HAP-1 (cell line): ENCODE measurements at places on chromosomes 1 and 21.

DNA sequence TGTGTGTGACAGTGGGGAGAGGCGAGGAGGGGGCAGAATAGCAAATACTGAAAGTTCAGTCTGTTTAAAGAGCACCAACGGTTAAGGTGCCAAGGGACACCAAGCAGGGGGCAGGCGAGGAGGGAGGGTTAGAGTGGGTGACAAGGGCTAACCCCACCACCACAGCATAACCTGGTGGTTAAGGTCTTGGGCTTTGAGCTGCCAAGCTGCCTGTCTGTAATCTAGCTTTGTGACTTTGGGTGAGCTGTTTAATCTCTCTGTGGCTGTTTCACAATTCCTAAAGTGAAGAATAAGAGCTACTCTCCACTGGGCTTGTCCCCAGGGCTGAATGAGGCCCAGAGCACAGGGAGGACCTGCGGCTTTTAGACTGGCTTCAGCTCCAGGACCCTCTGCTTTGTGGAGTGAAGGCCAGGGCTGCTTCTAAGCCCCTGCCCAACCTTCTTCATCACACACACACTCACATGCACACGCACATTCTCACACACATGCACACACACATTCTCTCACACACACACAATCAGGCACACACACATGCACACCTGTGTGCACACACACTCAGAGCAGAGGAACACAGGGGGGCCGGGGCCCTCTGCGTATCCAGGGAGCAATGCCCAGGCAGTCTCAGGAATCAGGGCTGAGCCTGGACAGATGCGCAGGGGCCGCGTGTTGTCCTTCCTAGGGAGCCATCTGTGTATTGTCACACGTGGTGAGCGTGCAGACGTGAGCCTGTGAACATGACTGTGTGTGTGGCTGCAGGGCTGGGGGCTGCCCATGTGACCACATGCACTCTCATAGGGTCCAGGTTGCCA, 101.6 kb upstream of the TARDBP start:
- no peak for DNase-seq

DNA sequence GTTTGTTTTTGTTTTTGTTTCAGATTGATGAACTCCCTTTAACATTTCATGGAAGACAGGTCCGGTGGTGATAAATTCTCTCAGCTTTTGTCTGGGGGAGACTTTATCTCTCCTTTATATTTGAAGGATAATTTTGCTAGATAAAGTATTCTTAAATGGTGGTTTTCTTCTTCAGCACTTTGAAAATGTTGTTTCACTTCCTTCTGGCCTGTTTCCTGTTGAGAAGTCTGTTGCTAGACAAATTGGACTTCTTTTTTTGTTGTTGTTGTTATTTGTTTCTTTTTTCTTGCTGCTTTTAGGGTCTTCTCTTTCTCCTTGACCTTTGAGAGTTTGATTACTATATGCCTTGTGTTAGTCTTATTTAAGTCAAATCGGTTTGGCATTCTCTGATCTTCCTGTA, 50.8 kb downstream of the CRP start:
- no peak for DNase-seq

DNA sequence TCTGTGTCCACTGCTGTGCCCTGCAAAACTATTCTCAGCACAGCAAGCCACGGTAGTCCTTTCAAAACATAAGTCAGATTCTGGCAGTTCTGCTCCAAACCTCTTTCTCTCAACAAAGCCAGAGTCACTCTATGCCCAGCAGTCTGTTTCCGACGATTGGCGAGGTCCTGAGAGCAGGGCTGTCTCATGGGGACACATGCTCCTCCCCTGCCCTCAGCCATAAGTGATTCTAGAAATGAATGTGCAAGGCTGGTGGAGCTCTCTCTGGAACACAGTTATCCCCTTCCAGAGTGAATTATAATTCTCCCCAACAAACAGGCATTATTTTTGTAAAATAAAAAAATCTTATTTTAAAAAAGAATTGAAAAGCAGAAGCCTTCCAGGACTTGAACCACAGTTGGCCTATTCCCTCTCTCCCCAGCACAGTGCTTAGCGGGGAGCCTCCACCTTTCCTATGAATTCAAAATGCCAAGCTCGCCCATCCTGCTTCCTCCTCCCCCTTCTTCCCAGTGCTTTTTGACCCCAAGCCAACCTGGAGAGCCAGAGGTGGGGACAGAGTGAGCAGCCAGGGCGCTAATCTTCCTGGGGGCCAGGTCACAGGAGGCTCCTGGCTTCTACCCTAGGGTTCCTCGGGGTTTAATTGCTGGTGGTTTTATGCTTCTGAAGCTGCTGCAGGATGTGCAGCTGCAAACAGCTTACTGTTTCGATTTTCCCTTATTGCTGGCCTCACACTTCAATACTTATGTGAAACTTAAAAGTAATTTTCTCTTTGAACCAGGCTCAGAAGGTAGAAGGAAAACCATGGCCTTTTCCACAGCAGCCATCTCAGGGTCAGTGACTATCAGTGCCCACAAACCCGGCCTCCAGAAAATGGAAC, 41.1 kb downstream of the KCNJ6 start:
- DNase-seq = no peak

DNA sequence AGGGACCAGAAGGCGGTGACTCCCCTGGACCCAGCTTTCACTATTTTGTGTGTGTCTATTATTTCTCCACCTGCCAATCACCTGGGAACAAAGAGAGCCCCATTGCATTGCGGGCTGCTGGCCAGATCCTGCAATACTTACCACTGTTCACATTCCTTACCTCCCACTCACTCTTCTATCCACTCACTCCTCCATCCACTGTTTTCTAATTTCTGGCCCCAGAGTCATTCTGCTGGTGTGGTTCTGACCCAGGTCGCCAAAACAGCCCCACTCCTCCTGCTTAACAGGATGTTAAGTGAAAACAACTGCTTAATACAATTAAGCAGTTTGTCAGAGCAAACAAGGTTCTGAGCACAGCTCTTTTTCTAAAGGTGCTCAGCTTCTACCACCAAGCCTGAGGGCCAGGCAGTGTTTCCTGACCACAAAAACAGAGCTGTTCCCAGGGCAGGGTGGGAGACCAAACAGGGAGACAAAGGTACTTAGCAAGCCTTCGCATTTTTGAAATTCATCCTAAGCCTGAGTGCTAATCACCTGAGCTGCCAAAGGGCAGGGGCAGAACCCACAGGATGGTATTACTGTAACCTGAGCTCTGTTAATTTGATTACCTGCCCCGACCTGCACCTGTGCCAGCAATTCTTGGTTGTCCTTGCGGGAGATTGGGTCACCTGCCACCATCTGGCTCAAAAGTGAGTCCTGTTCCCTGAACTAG, 38.5 kb upstream of the EFCAB14 start:
- DNase-seq = no peak

DNA sequence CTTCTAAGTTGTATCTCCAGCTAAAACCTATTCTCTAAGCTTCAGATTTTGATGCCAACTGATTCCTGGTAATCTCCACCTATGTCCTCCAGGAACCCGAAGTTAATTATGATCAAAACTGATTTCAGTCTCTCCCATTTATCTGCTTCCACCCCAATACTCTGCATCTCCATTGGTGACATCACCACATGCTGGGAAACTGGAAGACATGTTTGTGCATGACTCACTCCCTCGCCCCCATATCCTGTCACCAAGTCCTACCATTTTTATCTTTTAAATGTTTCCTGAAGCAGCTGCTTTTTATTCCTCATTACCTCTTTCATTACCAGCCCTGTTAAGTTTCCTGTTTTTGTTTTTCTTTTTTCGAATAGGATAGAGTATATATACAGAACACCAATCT, 228.5 kb downstream of the LRRC40 start:
- DNase-seq = no peak

DNA sequence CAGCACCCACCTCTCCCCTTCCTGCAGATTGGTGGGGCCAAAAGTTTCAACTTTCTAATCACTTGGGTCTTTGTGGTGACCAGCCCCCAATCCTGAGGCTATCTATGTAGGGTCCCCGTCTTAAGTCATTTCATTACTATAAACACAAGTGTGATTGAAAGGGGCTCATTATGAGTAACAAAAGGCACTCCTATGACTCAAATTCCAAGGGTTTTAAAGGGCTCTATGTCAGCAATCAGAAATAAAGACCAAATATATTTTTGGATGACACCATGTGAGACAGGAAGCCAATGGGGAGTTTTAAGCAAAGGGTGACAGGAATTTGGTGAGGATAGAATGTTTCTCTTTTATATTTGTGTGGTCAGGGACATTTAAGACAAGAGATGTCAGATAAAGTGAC, 6.2 kb downstream of the ERO1B start:
- no peak for DNase-seq

GRCh38 chr1:1433804-1434130, 1.7 kb upstream of the VWA1 start:
- DNase-seq = no peak

DNA sequence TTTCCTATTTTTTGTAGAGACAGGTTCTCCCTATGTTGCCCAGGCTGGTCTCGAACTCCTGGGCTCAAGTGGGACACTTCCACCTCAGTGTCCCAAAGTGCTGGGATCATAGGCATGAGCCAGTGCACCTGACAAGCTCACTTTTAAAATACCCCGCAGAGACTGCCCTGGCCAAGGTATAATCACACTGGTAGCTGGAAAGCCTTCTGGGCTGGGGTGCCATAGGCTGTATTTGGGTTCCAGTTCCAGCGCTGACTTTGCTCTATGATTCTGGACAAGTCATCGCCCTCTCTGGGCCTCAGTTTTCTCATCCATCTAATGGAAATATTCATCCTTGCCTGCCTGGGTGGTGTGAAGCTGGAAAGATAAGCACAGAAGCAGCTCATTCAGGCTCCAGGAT, 10.4 kb downstream of the LDLRAD1 start:
- no peak for DNase-seq

GRCh38 chr1:223748405-223748772, 36.0 kb downstream of the CAPN2 start:
- no peak for DNase-seq

- no peak for DNase-seq
These were observed 61.0 kb upstream of the ADARB1 start for GRCh38 chr21:45013260-45013841.

GRCh38 chr1:188269956-188270355, 1441.2 kb downstream of the PLA2G4A start:
- DNase-seq = no peak

GRCh38 chr1:54950006-54950368, 30.4 kb upstream of the TMEM61 start:
- no peak for DNase-seq

DNA sequence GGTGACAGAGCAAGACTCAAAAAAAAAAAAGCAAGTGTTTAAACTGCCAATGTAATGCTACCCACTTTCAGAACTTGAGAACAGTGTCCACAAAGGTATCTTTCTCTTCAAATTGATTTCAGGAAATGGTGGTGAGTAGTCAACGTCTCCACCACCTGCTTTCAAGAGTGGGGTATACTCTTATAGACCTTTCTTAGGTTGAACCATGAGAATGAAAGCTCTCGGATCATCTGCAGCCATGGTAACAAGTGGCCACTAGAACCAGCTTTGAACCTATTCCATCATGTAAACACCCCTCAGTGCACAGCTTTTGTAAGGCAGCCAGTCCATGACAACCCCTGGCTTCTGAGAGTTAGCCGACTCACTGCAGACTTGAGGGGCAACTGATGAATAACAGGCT, 107.4 kb downstream of the NTPCR start:
- no peak for DNase-seq
